HT1080 (cell line): ENCODE measurements at places on chromosomes 6 and 20.
A peak's percentile ranks its signal among the peaks of the same experiment; 100 is the strongest.

DNA sequence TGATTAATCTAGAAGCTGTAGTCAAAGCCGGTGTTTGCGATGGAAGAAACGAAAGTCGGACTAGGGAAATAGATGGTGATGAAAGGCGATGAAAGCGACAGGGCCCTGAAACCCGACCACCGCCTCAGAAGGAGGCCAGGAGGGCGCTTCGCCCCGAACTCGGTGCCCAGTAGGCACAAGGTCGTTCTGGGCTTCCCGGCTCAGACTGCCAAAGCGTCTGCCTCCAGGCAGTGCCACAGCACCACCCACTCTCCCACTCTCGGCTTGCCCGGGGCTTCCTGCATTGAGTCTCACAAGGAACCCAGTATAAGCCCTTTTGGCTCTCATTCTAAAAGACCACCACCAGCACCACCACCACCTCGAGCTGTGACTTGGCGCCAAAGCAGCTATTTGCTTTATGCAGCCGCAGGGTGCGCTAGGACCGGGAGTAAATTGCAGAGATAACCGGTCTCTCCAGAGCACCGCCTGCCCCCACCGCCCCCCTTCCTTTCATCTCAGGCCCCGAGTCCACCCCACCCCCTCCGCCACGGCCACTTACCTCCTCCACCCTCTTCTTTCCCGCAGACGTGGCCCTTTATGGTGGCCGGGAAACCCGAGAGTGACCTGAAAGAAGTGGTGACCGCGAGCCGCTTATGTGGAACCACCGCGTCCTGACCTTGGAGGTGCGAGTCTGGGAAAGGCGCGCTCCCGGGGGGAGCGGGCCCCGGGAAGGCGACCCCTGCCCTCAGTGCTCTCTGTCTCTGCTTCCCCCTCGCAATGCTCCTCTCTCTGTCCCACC is 2.4 kb downstream of the TCF21 start:
- peak; percentile 20 for DNase-seq

- DNase-seq: no peak
Observed at GRCh38 chr20:58467572-58468527, 47.3 kb downstream of the APCDD1L start.

DNA sequence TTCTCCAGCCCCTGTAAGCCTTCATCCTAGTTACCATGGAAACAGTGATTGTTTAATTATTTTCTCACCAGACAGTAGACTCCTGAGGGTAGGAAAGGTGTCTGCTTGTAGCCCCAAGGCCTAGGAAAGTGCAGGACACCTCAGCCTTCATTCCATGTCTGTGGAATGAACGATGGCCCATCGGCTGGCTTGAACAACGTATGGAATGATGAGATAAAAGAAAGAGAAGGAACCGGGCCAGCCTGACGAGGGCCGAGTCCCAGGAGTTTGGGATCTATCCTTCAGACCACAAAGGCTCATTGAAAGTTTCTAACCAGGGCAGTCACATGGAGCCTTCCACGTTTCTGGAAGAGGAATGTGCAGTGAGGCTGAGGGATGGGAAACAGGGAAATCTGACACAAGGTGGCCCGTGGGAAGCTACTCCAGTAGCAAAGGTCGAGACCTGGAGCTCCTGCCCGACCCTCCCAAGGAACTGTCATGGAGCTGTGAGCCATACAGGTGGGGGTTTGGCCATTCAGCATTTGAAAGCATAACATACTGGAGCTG is 46.1 kb downstream of the PRDM1 start:
- DNase-seq: no peak

GRCh38 chr6:67736161-67736560 is 898.9 kb upstream of the ADGRB3 start:
- no peak for DNase-seq

DNA sequence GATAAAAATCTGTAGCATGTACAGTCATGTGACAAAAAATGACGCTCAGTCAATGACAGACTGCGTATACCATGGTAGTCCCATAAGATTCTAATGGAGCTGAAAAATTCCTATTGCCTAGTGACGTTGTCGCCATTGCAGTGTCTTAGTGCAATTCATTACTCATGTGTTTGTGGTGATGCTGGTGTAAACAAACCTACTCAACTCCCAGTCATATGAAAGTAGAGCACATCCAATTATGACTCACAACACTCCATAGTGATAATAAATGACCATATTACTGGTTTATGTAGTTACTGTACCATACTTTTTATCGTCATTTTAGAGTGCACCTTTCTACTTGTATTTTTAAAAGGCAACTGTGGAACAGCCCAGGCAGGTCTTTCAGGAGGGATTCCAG is 45.0 kb downstream of the TFAP2A start:
- peak; percentile 47 for DNase-seq

DNA sequence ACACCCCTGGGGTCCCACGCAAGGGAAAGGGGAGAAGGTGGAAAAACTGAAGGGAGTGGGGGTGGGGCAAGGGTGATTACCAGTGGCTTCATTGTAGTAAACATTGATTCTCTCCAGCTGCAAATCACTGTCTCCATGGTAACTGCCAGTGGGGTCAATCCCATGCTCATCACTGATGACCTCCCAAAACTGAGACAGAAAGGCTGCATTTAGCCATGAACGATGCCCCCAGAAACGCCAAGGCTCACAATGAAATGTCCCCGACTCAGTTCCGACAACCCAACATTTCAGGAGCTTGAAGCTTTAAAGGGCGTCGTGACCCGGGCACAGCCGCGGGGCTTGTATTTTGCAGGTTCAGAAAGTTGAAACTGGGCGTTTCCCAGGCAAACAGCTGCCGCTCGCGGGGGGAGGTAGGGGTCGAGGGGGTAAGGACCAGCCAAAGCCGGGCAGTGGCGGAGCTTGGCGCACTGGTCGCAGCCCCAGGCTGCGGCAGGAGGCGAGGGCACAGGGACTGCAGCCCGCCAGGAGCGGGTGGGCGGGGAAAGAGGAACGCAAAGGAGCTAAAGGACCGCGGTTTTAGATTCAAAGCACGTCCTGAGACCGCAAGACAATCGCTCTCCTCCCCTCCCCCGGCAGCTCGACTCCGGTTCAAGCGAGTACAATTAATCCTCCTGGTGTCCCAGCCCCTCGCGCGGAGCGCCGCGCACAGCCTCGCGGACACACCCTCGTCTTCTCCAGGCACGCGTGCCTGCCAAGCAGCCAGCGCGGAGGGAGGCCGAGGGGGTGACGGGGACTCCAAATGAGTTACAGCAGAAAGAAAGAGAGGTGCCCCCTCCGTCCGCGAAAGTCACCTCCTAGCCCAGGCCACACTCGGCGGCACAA is 731 bp downstream of the TUBB2B start:
- no peak for DNase-seq
